CD4-positive, alpha-beta T cell (primary cell): ENCODE measurements at places on chromosomes 13 and 19.

- DNase-seq, result peak; percentile 73
Measured at GRCh38 chr19:55467236-55468053, 2.9 kb upstream of the C19orf85 start.

GRCh38 chr13:79295906-79296706, 109.9 kb downstream of the RBM26 start:
- DNase-seq, result no peak

DNA sequence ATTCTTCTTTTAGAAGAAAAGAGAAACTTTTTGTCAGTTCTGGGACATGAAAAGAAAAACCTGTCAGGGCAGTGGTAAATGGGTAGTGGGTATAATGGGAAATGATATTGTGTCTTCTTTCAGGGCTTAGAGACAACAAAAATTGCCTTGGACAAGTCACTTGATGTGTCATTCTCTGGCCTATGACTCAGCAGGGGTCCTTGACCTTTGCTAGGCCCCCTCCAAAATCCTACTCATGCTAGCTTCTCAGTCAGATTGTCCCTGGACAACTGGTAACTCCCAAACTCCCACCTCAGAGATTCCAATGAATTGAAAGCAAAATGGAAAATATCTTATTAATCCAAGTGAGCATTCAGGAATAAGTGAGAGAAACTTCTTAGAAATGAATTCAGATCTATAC, 258.8 kb upstream of the SPRY2 start:
- no peak for DNase-seq

DNA sequence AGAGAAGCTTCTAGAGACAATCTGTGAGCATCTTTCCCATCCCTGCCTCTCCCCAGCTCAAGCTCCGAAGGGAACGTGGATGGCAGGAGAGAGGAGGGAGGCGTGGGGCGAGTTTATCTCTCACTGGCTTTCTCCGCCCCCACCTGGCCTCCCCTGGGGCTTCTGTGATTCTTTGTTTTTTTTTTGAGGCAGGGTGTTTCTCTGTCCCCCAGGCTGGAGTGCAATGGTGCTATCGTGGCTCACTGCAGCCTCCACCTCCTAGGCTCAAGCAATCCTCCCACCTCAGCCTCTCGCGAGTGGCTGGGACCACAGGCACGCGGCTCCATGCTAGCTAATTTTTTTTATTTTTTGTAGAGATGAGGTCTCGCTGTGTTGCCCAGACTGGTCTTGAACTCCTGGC, 23.0 kb downstream of the EFNA2 start:
- no peak for DNase-seq

DNA sequence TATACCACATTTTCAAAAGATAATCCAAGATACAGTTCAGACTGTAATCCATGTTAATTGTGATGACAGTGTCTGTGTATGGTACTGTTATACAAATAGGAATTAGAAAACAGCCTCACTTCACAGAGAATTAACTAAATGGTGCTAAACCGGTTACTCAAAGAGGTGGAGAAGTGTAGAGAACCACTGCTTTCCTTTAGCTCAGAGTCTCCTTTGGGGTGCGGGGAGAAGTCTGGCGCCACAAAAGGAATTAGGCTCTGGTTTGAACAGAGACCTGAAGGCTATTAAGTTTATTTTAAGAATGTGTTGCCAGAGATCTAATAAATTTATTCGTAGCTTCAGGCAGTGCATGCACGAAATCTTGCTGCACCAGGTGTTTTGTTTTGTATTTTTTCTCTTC, 65.8 kb downstream of the FREM2 start:
- DNase-seq, result no peak

GRCh38 chr19:43767818-43768217, 13.0 kb downstream of the KCNN4 start:
- DNase-seq, result no peak

- DNase-seq, result no peak
Measured at GRCh38 chr19:31125071-31125470, 224.2 kb downstream of the TSHZ3 start.

GRCh38 chr19:46060012-46060411, 19.2 kb upstream of the IGFL4 start:
- DNase-seq, result no peak

GRCh38 chr19:7575434-7576040, 20.1 kb upstream of the CAMSAP3 start:
- DNase-seq, result no peak

GRCh38 chr19:29371251-29372090, 154.3 kb upstream of the VSTM2B start:
- DNase-seq, result no peak

- DNase-seq, result no peak
Measured at GRCh38 chr19:50224986-50225747, 21.7 kb downstream of the MYH14 start.

DNA sequence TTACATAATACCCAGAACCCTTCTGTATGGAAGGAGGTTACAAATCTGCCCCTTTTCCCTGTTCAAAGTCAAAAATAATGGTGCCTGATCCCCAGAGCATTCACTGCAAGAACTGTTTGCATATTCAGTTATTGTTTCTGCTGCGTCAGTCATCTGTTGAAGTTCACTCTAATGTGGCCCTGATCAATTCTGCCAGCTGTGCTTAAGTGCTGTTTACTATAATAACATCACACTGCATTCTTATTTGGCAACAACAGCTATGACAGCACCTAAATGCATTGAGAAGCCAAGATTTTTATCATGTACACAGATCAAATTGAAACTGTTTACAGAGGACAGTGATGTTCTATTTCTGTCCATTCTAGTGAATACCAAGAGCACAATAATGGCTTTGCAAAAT, 115.9 kb downstream of the DACH1 start:
- DNase-seq, result no peak
